ENCODE measurements at places on chromosomes 13 and 19. TPM values are rescaled to one million over a fixed set of nuclear protein-coding genes. Genes with fewer than 3 reads are reported as not detected.
A peak's percentile ranks its signal among the peaks of the same experiment; 100 is the strongest.

DNA sequence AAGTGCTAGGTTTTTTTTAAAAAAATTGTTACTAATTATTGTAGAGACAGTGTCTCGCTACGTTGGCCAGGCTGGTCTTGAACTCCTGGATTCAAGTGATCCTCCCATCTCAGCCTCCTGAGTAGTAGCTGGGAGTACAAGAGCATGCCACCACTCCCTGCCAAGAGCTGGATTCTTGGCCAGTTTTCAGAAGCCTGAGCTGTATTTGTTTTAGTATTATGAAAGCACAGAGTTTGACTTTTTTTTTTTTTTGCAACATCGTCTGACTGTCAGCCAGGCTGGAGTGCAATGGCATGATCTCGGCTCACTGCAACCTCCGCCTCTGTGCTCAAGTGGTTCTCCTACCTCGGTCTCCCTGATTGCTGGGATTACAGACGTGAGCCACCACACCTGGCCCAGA is 7.0 kb downstream of the ARMC6 start:
- no peaks in the 10 kb centered on the region for H3K27me3 ChIP-seq
- DNase-seq = peak; percentile 36
- H3K27ac ChIP-seq = no peak overlapping the region
- peaks cover 10% of the 10 kb centered on the region for H3K4me1 ChIP-seq
- H3K4me3 ChIP-seq = no peak overlapping the region

DNA sequence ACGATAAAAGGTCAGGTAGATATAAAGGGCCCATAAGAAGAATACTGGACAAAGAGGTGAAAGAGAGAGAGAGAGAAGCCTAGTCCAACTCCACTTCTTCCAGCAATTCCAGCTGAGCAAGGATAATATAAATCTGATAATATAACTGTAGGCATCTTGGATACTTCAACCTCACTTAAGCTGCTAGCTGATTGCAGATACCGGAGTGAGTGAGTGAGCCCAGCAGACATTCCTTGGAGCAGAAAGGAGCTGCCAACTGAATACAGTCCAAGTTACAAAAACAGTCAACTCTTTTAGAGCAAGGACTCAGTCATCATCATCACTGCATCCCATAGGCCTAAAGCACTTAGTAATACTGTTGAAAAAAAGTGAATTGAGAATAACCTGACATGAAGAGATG is 387.6 kb downstream of the SLITRK6 start:
- no peaks in the 10 kb centered on the region for H3K27me3 ChIP-seq
- no peak for DNase-seq
- H3K36me3 ChIP-seq = no peaks in the 10 kb centered on the region
- H3K27ac ChIP-seq = no peak overlapping the region
- H3K4me3 ChIP-seq = no peak overlapping the region

DNA sequence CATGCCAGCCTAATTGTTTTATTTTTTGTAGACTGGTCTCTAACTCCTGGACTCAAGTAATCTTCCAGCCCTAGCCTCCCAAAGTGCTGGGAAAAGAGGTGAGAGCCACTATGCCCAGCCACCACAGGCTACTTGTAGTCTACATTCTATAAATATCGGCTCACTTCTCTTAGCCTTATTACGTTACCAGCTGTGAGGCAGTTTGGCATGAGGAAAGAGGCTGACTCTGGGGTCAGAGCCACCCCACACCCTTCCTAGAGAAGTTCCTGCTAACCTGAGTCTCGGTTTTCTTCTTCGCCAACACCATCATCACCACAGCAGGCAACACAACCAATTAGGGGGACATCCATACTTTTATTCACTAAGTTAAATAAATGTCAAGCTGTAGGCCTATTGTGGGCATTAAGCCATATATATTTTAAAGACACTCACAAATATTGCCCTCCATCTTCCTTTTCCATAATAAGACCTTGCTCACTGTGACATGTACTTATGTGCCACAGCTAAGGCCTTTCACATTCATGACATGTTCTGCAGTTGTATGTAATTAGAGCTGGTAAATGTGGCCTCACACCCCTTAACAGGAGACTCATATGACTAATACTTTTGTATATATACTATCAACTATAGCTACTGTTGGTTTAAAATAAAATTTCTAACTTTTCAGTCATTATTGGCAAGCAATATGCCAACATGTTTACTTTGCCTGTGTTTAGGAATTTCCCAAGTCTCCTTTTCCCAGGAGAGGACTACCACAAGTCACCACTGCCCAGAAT is 5.7 kb downstream of the SLC25A30 start:
- H3K27ac ChIP-seq = peak overlapping the region; percentile 81
- peaks cover 42% of the 10 kb centered on the region for H3K36me3 ChIP-seq
- no peak for DNase-seq
- H3K4me3 ChIP-seq = peak overlapping the region; percentile 89
- peaks cover 80% of the 10 kb centered on the region for H3K4me1 ChIP-seq

DNA sequence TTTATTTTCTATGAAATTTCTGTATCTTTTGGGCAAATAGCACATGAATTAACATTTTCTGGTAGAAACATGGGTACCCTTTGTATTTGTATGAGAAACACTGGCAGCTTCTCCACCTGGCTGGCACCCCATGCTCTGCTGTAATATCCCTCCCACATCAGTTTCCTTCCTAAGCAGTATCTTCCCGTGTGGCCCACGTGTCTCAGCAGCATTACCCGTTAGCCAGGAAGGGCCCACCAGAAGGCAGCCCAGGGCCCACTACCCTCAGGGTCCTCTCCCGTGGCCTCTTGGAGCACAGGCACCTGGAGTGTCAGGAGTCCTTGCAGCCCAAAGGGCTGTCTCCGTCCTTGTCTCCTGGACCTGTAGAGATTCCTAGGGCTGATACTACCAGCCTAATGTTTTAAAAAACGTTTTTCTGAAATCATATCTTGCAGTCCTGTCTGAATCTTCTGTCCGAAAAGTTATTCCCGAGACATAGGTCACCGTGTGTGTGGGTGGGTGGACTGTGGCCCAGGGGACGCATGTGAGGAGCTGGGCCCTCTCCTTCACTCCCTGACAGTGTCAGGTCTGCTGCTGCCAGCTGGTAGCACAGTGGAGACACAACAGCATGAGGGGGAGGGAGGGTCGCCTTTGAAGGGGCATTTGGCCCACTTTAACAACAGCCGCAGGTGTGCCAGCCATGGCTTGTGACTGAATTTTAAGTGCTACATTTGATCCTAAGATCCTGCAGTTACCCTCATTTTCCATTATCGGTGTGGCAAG is 22.0 kb upstream of the TEX29 start:
- H3K27me3 ChIP-seq = no peaks in the 10 kb centered on the region
- no peaks in the 10 kb centered on the region for H3K4me1 ChIP-seq
- DNase-seq = no peak
- H3K4me3 ChIP-seq = no peak overlapping the region

GRCh38 chr19:4016903-4017638 is 9.5 kb downstream of the PIAS4 start:
- DNase-seq = no peak
- peak overlapping the region; percentile 60 for H3K4me3 ChIP-seq
- H3K4me1 ChIP-seq = peaks cover 59% of the 10 kb centered on the region
- peaks cover 34% of the 10 kb centered on the region for H3K36me3 ChIP-seq
- H3K27ac ChIP-seq = peak overlapping the region; percentile 90
- no peaks in the 10 kb centered on the region for H3K27me3 ChIP-seq

Gene PRR22
- total RNA-seq = 1.1 TPM

Gene TMEM238
- 0.69 TPM for total RNA-seq

Gene LRRC8E
- 0.44 TPM for total RNA-seq

Gene FPR1
- 4.5 TPM for total RNA-seq

All from left ventricle myocardium inferior (tissue), 1 donor.